Brain pericyte (primary cell): ENCODE measurements at places on chromosomes 16 and 17.

GRCh38 chr17:13592427-13592826, 9.3 kb downstream of the HS3ST3A1 start:
- DNase-seq = no peak

DNA sequence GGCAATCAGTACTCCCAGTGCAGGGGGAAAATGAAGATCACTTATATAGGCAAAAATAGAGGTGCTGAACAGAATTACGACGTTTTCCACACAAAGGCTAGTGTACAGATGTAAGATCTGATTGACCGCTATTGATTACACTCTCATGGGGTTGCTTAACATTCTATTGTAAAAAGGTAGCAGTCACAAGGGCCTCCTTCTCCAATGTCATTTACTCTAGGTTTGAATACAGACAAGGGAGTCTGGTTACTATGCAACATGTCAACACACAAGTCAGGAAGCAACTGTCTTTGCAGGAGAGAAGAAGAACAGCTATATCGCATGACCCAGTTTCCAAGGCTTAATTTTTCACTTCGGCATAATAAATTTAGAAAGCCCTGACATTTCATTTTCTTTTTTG, 7.9 kb downstream of the KRT37 start:
- no peak for DNase-seq

- DNase-seq = no peak
Observed at GRCh38 chr17:19334331-19334730, 28.2 kb downstream of the B9D1 start.

- no peak for DNase-seq
Observed at GRCh38 chr16:82240111-82240510, 70.1 kb upstream of the MPHOSPH6 start.

DNA sequence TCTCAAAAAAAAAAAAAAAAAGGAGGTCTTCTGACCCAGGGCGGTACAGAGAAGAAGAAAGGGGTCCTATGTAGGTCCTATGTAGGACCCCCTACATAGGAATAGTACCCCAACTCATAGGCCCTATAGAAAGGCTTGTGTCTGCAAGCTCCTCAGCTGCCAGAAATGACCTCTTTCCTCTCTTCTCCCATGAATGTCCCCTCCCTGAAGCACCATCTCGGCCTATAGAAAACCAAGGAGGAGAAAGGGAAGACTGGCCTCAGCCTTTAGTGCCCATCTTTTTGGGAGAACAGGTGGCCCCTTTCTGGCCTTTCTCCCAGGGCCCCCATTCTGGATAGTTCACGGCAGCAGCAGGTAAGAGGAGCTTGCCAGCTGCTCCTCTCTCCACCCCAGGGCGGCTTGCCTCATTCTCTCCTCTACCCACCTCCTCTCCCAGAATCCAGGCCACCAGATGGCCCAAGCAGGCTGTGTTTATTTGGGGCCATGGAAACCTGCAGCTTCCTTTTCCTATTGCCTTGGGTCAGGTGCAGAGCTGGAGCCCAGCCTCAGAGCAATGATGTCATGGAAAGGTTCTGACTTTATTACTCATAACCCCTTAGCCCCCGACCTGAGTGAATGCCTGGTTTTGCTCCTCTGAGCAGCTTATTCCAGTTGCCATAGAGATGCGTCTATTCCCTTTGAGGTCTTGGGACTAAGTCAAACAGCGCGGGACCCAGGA, 1.6 kb upstream of the MRPL58 start:
- no peak for DNase-seq

GRCh38 chr16:4309833-4310266, 6.0 kb upstream of the GLIS2 start:
- DNase-seq = peak; percentile 90

- DNase-seq = no peak
Observed at GRCh38 chr16:84190731-84191388, at the start of gene ADAD2. TSS of gene ADAD2 (plus strand) at chr16:84191157. CDS start at chr16:84191231, 74 bp downstream.

DNA sequence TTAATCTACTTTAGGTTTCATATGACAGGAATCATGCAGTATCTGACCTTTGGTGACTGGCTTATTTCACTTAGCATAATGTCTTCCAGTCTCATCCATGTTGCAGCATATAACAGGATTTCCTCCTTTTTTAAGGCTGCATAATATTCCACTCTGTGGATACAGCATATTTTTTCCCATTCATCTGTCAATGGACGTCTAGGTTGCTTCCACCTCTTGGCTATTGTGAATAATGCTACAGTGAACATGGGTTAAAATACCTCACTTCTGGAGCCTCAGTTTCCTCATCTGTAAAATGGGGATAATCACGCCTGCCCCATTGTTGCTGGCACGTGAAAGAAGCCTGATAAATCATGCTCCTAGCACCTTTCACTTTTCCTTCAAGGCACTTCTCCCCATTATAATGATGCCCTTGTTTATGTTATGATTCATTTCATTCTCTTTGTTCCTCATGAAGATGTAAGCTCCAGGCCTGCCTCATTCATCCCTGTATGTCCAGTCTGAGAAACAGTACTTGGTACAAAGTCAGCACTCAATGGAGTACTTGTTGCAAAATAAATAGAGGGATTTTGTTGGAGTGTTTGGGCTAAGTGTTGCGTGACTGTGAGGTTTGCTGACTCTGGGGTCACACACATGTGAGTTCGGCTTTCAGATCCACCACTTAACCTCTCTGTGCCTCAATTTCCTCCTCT, 59.6 kb downstream of the ABAT start:
- no peak for DNase-seq

GRCh38 chr17:58568044-58568799, 53.8 kb upstream of the MTMR4 start:
- DNase-seq = no peak

GRCh38 chr17:36933512-36934143, 3.6 kb upstream of the LHX1 start:
- no peak for DNase-seq

DNA sequence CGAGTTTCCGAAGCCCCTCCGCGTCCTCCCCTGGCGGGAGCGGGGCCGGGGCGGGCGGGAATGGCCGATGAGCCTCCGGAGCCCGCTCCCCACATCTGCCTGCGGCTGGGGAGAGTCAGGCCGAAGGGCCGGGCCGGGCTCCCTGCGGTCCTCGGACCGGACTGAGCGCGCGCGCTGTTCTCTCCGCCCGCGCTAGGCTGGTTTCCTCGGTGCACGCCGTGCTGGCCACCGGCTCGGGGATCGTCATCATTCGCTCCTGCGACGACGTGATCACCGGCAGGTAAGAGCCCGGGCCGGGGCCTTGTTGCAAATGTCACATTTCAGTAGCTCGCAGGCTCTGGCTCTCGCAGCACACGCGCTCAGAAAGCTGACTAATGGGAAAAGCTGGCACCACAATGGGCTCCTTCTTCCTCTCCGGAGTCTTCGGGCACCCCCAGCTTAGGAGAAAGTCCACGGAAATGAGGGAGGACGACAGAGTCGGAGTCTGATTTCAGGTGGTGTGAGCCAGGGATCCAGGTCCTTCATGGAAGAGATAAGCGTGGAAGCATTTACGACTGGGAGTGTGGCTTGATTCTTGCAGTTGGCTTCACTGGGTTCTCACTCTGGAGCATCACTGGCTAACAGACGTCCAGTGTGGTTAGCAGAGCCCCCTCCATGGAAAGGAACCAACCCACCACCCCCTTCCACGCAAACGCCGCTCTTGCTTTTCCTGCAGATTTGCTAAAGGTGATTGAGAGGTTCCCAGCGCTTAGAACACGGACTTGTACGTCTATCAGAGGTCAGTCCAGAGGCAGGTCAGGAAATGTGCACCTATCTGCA, 715 bp downstream of the TLCD3A start:
- DNase-seq = no peak

DNA sequence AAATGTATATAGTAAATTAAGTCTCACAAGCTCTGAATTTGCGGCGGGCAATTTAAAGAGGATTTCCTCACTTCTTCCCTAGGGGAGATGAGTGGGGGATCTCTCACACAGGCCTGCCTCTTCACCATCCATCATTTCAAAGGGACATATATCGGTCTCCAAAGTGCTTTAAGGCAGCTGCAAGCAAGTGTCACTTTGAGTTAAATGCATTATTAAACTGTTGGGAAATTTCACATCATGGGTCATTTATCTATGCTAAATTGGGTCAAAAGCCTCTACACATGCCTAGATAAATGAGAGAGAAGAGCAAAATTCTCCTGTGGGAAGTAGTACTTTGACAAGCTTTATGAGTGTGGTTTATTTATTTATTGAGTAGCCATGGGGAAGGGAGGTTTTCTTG, 1106.1 kb upstream of the GOT2 start:
- no peak for DNase-seq

DNA sequence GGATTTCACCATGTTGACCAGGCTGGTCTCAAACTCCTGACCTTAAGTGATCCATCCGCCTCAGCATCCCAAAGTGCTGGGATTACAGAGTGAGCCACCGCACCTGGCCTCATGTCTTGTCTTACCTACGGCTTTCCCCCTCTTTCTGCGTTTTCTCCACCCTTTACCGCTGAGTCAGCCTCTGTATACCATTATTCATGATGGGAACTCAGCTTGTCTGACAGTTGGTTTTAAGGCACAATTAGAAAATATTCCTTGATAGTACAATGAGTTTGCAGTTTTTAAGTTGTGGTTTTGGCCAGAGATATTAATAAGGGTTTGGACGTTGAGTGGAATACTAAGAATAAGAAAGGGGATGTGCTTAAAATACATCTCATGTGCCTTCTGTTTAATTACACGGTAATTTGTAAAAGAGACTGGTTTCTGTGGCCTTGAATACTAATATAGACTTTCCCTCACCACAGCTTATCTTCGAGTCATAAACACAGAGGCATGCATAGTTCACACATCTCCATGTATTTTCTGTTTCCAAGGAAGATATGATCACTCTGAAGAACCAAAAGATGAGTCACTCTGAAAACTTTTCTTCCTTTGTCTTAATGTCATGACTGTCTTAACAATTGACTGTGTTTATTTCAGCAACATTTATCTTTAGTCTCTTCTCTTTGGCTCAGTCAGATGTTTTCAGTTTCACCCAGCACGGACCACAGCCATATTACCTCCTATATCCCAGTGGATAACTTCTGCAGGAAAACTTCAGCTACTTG, 54.4 kb downstream of the PITPNC1 start:
- DNase-seq = no peak

DNA sequence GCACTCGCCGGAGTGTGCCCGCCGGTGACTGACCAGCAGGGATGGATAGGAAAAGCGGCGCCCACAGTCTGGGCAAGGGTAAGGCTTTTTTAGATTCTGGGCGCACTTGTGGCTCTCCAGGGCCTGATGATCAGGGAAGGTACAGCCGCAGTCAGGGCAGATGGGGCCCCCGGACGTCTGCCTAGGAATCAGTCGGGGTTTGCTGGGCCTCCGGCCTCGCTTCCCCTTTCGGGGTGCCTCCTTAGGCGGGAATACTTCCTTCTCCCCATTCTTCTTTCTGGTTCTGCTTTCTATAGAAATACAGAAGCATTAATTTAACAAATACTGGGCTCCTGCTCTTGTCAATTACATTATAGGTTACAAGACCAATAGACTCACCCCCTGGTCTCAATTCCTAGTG, 5.0 kb downstream of the ZNF689 start:
- no peak for DNase-seq

DNA sequence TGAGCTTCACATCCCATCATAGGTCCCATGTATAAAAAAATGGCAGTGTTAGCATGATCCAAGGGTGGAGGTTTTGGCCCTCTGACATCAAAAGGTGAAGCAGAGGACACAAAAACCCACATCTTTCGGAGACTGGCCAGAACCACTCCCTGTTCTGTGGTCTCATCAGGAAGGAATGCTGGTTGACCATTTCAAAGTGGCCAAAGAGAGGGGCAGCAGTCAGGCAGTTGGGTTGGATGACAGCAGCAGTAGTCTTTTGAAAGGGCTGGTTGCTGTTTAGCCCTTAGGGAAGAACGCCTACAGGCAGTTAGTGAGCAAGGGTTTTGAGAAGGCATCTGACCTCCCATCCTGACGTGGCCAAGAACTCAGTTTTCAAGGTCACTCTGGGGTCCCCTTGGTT, 40.5 kb downstream of the LCMT1 start:
- no peak for DNase-seq

DNA sequence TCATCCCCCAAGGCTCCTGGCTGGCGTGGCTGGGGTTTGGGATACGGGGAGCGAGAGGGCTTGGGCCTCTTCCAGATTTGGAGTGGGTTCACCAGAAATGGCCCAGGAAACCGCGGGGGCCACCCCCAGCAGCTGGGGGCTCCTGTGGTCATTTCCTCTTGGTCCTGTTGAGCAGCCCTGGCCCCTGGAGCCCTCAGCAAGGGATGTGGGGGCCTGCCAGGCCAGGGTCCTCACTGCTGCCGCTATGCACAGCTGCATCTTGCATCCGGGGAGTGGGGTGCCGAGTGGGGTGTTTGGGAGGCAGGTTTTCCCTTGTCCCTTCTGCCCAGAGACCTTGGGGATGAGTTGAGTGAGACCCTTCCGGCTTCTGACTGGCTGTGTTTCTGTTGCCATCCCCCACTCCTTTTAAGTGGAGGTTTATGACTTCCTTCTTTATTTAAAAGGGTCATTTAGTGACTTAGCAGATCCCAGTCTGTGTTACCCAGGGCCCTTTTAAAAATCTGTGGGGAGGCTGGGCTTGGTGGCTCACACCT, 319.8 kb downstream of the SEC14L1 start:
- DNase-seq = no peak

GRCh38 chr16:79436885-79437284, 163.7 kb downstream of the MAF start:
- DNase-seq = no peak

- DNase-seq = no peak
Observed at GRCh38 chr16:70588565-70588964, 57.8 kb upstream of the IL34 start.

- no peak for DNase-seq
Observed at GRCh38 chr16:12054396-12054795, 77.9 kb downstream of the SNX29 start.

GRCh38 chr16:83935858-83936255, 17.2 kb upstream of the OSGIN1 start:
- no peak for DNase-seq

GRCh38 chr16:23207485-23207884, 24.9 kb downstream of the SCNN1G start:
- DNase-seq = no peak

DNA sequence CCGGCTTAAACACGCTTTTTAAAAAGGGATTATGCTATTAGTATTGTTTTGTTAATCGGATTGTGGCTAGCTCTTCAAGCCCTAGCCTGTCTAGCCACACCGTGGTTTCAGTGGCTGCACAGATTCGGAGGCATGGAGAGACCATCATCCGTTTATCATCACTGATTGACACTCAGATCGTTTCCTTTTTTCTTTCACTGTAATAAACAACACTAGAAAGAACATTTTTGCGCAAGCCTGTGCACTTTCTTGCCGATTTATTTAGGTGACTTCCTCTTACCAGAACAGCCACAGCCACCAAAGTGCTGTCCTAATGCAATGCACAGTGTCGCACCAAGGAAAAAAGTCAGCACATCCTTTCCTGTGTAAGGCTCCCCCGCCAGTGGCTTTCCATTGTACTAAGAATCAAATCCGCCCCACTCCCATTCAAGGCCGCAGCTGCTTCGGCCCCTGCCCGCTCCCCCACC, 78.2 kb downstream of the CRISPLD2 start:
- no peak for DNase-seq

DNA sequence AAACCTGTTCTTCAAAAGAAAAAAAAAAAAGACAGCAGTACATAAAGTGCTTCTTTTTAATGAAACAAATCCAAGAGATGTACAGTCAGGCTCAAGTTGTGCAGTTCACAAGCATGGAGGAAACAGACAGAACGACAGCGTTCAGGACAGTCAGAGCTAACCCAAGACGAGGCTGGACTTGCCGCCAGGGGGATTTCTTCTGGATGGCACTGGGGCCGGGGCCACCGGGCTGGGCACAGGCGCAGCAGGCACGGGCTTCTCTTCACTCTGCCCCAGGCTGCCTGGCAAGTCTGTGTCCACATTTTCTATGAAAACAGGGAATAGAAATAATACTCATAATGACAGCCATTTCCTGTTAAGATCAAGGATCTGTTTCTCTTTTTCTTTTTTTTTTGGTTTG, 4.4 kb upstream of the NT5C start:
- DNase-seq = no peak

- no peak for DNase-seq
Observed at GRCh38 chr17:42386777-42387657, 1.2 kb downstream of the STAT3 start.
